ENCODE measurements at places on chromosomes 3 and 15. TPM values are rescaled to one million over a fixed set of nuclear protein-coding genes. Genes with fewer than 3 reads are reported as not detected.

TEX55 gene
- total RNA-seq: 0.03 TPM

LEO1 gene
- 51.6 TPM for total RNA-seq

CHRNA5 gene
- 36.4 TPM for total RNA-seq

KCNH8 gene
- total RNA-seq: not detected

GP9 gene
- not detected for total RNA-seq

ZNF619 gene
- 1.7 TPM for total RNA-seq

CADM2 gene
- total RNA-seq: 0.23 TPM

MELTF gene
- total RNA-seq: 51.7 TPM

MINAR1 gene
- 0.67 TPM for total RNA-seq

HYKK gene
- 6.3 TPM for total RNA-seq

SMCO1 gene
- not detected for total RNA-seq

CCR1 gene
- not detected for total RNA-seq

FBXO40 gene
- not detected for total RNA-seq

ASB14 gene
- not detected for total RNA-seq

STRA6 gene
- 63.6 TPM for total RNA-seq

IMPG2 gene
- not detected for total RNA-seq

ITGB5 gene
- 412 TPM for total RNA-seq

CSPG4 gene
- total RNA-seq: 0.10 TPM

TCF12 gene
- 46.6 TPM for total RNA-seq

NXPE3 gene
- 22.1 TPM for total RNA-seq

CCR5 gene
- not detected for total RNA-seq

SPINT1 gene
- 1.1 TPM for total RNA-seq

Data from A549 treated with CpdA at 1 μM for 4 hours (cell line).